ENCODE measurements at places on chromosomes 6 and 20.

DNA sequence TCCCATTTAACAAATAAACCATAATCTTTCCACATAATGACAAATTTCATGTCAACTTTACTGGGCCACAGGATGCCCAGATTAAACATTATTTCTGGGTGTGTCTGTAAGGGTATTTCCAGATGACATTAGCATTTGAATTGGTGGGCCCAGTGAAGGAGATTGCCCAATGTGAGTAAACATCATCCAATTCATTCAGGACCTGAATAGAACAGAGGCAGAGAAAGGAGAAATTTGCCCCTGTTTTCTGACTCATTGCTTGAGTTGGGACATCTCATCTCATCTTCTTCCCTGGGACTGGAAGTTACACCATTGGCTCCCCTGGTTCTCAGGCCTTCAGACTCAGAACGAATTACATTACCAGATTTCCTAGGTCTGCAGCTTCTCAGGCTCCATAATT, 142.9 kb downstream of the TPBG start:
- no peak for DNase-seq

DNA sequence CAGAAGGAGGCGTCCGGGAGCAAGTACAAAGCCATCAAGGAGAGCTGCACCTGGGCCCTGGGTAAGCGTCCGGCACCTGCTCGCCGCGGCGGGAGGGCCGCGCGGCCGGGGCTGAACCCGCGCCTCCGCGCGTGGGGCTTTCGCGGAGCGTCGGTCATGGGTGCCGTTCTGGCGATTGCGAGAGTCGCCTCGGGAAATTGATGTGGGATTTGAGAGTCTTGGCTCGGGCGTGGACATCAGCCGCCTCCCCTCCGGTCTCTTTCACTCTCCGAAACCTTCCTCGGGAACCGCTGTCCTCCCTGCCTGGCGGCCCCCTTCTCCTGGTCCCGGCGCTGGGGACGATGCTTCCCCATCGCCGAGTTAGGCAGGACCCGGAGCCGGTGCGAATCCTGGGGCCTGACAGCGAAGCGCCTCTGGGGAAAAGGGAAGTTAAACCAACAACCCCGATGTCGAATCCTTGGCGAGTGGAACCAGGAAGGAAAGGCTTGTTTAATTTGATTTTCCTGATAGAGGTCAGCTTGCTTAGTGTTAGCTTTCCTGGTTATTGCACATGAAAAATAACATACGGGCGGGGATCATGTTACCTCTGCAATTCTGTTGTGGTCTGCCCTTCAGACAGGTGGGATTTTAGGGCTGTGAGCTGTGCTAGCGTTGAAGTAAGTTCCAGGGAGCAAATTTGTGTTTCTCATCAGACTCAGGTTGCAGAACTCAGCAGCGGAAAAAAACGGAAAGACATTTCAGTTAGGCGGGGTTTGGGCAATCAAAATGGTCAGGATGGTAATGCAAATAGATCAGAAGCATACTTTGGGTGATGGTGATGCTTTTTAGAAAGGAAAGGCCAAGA, 594 bp downstream of the ARFGEF3 start:
- DNase-seq: no peak

GRCh38 chr6:129889580-129889979, 28.5 kb upstream of the TMEM244 start:
- DNase-seq: no peak

- no peak for DNase-seq
Observed at GRCh38 chr6:42434237-42434636, 17.5 kb downstream of the TRERF1 start.

DNA sequence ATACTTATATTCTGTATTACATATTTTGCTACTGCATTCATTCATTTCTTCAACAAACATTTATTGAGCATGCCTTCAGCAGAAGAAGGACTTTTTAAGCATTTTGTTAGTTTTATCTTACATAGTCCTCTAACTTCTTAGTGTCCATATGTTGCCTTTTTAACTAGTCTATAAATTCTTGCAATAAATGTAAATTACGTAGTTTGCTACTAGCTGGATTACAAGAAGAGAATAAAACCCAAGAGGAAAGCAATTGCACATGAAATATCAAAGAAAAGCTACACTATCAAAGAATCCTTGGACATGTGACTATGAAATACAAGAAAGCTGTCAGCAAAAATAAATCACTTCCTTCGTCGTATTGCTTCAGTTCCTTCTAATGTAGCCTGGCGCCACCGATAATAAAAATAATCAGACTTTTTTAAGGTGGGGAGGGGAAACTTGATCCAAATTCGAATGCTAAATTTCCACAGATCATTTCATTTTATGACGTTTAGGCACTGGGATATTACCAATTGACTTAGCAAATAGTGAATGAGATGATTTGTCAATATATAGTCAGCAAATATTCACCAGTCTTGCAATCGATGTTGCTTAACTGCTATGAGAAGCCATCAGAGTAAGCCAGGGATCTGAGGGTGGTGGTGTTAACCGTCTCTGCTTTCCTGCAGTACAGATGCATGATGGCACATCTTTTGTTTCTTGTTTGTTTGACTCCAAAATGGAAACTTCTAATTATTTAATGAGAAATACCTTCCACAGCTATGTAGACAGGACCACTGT, 258.7 kb upstream of the EXOC2 start:
- DNase-seq: no peak

DNA sequence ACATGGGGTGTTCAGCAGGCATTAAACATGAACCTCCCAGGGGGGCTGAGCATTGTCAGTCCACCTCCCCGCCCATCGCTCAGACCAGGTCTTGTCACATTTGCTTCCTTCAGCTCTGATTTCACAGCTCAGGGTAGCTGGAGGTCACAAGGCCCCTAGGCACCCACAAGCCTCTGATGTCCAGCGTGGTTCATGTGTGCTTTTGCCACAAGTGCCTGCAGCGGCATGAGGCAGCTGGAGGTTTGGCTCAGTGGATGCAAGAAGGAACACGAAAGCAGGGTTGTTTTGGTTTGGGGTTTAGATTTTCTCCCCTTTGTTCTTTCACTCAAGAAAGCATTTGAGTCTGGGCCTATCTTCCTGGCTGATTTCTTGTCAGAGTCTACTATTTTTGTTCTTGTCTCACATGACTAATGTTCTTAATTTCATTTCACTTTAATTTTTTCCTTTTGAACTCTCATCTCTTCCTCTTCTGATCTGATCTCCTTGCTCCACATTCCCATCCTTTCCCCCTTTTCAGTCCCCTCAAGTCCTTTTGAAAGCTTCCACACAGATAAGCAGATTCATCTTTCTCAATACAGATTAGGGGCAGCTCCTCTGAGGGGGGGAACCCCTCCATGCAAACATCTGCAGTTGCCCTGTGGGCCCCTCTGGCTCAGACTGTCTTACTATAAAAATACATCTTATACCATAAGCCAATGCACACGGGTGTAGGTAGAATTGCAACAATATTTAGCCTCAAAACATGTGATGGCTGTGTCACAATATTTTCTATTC, 68.1 kb upstream of the CEP85L start:
- DNase-seq: no peak

- DNase-seq: no peak
Observed at GRCh38 chr6:142984386-142984785, 39.4 kb upstream of the HIVEP2 start.

DNA sequence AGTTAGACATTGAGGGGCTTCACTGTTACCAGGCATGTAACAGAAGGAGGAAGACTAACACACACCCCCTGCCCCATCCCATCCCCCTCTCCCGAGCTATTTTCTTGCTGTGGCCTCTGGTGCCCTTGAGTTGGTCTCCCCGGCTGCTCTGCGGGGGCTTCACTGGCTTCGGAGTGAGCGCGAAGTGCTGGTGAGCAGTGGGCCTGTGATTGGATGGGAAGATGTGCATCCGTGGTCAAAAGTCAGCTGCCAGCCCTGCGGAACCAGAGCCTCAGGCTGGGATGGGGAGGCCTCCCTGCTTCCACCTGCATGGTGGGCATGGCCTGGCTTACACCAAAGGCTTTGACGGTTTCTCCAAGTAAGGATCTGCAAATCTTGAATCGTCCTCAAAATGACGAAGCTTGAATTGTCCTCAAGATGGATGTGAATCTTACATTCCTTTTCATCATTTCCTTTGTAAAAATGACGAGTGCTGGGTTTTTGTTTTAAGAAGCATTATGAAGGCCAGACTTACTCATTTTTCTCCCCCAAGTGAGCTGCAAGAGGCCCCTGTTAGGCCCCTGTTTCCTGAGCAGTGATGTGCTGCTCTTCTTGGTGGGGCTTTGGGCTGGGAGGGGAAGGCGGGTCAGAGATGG, 23.7 kb downstream of the SPATA2 start:
- no peak for DNase-seq

- DNase-seq: no peak
Observed at GRCh38 chr6:122754191-122754731, 25.3 kb upstream of the FABP7 start.

GRCh38 chr20:38900606-38901005, 25.6 kb upstream of the FAM83D start:
- DNase-seq: no peak

DNA sequence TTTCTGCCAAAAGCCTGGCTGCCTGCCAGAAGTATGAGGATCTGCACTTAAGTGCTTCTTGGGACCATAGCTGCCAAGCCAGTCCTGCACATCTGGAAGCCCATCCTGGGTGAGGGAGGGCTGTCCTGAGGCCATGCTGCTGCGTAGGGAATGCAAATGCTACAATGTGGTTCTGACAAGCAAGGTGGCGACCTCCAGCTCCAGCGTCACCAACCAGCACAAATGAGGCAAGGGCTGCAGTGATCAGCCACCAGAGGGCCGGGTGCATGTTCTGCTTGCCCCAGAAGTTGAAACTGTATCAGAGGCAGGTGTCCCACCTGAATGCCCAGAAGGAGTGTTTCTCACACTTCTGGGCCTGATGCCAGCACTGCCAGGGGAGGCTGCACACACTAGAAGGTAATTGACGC, 99.1 kb upstream of the KCNQ5 start:
- no peak for DNase-seq

DNA sequence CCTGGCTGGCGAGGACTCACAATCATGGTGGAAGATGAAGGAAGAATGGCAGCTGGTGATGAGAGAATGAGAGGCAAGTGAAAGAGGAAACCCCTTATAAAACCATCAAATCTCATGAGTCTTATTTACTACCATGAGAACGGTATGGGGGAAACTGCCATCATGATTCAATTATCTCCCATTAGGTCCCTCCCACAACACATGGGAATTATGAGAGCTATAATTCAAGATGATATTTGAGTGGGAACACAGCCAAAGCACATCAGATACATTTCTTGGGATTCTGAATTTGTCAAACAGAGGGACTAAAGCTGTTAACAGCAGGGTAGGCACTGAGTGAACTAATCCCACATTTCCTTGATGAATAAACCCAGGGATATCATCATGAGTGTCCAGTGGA, 116.2 kb upstream of the PLCB4 start:
- DNase-seq: no peak

GRCh38 chr6:82953871-82954270, 111.8 kb downstream of the UBE3D start:
- DNase-seq: no peak

- no peak for DNase-seq
Observed at GRCh38 chr6:36622901-36623546, 28.9 kb downstream of the SRSF3 start.

GRCh38 chr20:48622421-48622820, 205.4 kb downstream of the PREX1 start:
- DNase-seq: no peak

- no peak for DNase-seq
Observed at GRCh38 chr6:11994875-11995461, 17.1 kb upstream of the HIVEP1 start.

GRCh38 chr6:136655239-136656014, 105.2 kb upstream of the MAP7 start:
- no peak for DNase-seq

- DNase-seq: no peak
Observed at GRCh38 chr20:53702617-53703016, 109.0 kb upstream of the ZNF217 start.

DNA sequence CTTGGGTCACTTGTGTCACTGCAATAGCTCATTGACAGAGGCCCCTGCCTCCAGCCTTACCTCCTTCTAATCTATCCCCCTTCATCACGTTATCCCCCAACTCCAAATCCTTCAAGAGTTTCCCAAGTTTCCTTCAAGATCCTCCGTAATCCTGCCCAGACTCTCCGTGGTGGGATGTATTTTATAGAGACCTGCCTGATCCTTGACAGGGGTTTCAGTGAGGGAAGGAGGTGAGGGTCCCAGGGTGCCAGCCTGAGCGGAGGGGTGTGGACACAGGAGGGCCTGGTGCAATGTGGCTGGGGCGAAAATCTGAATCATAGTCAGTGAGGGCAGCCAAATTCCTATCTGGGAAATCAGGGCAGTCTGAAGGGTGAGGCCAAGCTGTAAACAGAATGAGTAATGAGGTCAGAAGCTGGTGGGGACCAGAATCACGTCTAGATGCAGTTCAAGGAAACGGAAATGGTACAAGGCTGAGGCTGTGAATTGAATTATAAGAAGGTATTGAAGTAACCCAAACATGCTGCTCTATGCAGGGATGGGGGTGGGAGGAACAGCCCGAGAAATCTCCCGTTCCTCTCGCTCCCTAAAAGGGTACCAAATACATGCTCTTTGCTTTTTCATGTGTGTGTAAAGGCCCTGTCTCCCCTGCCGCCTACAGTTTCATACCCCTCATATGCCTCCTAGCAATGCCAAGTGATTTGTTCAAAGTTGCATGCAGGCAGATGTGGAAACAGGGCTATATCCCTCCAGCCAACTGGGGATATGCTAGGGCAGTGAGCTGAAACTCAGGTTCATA, 35.4 kb upstream of the PIM1 start:
- no peak for DNase-seq

- DNase-seq: no peak
Observed at GRCh38 chr6:114390176-114390575, 47.4 kb upstream of the HS3ST5 start.

- DNase-seq: no peak
Observed at GRCh38 chr20:63699466-63700198, 3.2 kb downstream of the TNFRSF6B start.

GRCh38 chr6:168132531-168133167, 53.6 kb upstream of the FRMD1 start:
- DNase-seq: no peak

- DNase-seq: no peak
Observed at GRCh38 chr6:122694602-122695001, 84.4 kb downstream of the PKIB start.

- no peak for DNase-seq
Observed at GRCh38 chr6:111871725-111872400, 1.4 kb downstream of the FYN start.

GRCh38 chr6:77466055-77466450, 2.8 kb upstream of the HTR1B start:
- no peak for DNase-seq

GRCh38 chr6:106614592-106615257, 14.6 kb downstream of the RTN4IP1 start:
- no peak for DNase-seq

- DNase-seq: no peak
Observed at GRCh38 chr20:24046888-24047287, 58.3 kb upstream of the GGTLC1 start.

- no peak for DNase-seq
Observed at GRCh38 chr6:34897130-34897529, 8.1 kb downstream of the ANKS1A start.

GRCh38 chr6:43771858-43772680, 2.1 kb downstream of the VEGFA start:
- no peak for DNase-seq

- DNase-seq: no peak
Observed at GRCh38 chr6:167350731-167351655, 26.1 kb downstream of the TTLL2 start.
